ENCODE measurements at places on chromosomes 1 and 21.

DNA sequence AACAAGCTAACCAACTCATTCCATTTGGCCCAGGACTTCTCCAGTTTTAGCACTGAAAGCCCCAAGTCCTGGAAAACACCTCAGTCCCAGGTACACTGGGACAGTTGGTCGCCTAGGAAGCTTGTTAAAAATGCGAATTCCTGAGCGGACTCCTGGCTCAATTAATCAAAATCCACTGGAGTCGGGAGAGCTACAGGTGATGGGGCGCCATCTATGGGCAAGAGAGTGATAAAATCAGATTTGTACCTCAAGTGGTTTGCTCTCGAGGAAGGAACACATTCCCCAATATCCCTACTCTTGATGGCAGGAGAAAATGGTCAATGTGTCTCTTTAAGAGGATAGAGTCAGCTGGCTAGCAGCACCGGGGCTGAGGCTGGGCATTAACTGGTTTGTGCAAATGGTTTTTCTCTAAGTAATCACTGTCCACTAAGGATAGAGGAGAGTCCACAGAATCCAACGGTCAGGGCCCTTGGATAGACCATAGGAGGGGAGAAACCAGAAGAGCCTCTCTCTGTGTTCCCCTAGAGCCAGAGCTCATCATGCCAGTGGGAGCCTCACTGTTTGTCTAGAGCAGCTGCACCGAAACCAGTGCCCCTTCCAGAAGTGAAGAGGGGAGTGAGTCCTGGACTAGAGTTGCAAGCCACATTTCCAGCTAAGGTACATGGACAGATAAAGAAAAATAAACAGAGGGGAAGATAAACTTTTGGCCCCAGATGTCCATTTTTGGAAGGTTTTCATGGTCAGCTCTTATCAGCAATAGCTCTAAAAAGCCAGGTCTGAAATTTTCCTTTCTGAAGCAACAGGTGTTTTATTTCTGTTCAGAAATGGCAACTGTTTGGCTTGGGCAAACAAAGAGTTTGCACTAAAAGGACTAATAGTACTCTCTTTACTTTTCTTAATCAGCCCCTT lies 148.5 kb downstream of the TENT5C start:
- H3K36me3 ChIP-seq = no peaks in the 10 kb centered on the region
- H3K4me3 ChIP-seq = no peak overlapping the region
- H3K27ac ChIP-seq = no peak overlapping the region
- no peak for DNase-seq
- peaks cover 33% of the 10 kb centered on the region for H3K4me1 ChIP-seq

GRCh38 chr1:1171161-1171545 lies 2.5 kb upstream of the TTLL10 start:
- peaks cover 98% of the 10 kb centered on the region for H3K27me3 ChIP-seq
- no peak overlapping the region for H3K27ac ChIP-seq
- no peak for DNase-seq
- no peak overlapping the region for H3K4me3 ChIP-seq
- no peaks in the 10 kb centered on the region for H3K4me1 ChIP-seq

GRCh38 chr21:36472377-36472776 lies 7.5 kb downstream of the CLDN14 start:
- no peak for DNase-seq
- no peak overlapping the region for H3K4me3 ChIP-seq
- H3K36me3 ChIP-seq = no peaks in the 10 kb centered on the region
- no peak overlapping the region for H3K27ac ChIP-seq

DNA sequence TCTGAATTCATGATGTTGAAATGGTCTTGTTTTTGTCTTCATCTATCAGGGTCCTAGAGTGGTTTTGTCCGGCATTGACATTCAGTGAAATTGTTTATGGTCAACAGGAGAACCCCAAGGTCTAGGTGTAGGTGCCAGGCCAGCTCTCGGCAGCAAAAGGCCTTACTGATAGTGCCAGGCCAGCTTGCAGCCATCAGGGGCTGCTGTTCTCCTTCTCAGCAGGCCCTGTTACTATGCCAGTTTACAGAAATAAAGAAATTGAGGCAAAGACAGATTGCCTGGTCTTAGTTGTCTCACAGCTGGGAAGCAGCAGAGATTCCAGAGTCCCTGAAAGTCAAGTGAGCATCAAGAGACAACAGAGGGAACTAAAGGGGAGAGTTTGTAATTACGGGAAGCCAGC lies 12.0 kb downstream of the HMGB4 start:
- no peaks in the 10 kb centered on the region for H3K4me1 ChIP-seq
- no peak overlapping the region for H3K27ac ChIP-seq
- H3K27me3 ChIP-seq = no peaks in the 10 kb centered on the region
- H3K36me3 ChIP-seq = no peaks in the 10 kb centered on the region
- no peak overlapping the region for H3K4me3 ChIP-seq

GRCh38 chr1:116743535-116743934 lies 10.7 kb upstream of the CD2 start:
- no peak overlapping the region for H3K4me3 ChIP-seq
- no peak overlapping the region for H3K27ac ChIP-seq
- no peaks in the 10 kb centered on the region for H3K4me1 ChIP-seq
- no peaks in the 10 kb centered on the region for H3K36me3 ChIP-seq

DNA sequence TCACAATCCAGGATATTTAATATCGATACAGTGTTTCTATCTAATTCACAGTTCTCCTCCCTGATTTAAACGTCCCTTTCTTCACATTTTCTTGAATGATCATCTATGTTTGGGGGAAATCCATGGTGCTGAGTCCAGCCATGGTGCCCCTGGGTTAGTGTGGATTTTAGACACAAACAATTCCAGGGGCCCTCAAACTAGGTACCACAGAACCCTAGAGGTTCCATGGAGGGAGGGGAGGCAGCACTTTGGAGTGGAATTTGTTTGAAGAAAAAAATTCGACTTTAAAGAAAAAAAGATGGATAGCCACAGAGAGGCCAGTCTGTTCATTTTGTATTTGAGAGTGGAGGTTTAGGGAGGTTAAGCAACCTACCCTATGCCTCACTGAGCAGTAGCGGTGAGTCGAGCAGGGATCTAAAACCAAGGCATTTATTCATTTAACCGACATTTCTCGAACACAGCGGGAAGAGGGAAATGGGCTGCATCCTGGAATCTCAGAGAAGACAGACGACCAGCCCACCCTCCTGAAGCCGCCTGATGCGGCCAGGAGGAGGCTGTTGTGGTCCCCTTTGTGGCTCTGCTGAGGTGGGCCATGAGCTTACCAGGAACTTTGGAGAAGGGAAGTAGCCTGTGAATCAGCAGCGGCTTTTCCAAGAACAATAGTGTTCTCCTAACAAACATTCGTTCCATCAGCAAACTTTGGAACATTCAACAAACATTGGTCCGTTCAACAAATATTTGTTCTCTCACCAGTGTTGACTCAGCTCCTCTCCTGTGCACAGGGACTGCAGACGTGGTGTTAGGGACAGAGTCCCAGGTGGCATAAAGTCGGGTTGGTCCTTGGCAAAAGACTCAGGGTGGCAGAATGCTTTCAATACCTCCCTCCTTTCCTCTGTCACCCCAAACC lies 103.5 kb upstream of the ZBTB40 start:
- H3K27ac ChIP-seq = no peak overlapping the region
- H3K4me1 ChIP-seq = no peaks in the 10 kb centered on the region
- H3K36me3 ChIP-seq = no peaks in the 10 kb centered on the region
- H3K4me3 ChIP-seq = no peak overlapping the region

DNA sequence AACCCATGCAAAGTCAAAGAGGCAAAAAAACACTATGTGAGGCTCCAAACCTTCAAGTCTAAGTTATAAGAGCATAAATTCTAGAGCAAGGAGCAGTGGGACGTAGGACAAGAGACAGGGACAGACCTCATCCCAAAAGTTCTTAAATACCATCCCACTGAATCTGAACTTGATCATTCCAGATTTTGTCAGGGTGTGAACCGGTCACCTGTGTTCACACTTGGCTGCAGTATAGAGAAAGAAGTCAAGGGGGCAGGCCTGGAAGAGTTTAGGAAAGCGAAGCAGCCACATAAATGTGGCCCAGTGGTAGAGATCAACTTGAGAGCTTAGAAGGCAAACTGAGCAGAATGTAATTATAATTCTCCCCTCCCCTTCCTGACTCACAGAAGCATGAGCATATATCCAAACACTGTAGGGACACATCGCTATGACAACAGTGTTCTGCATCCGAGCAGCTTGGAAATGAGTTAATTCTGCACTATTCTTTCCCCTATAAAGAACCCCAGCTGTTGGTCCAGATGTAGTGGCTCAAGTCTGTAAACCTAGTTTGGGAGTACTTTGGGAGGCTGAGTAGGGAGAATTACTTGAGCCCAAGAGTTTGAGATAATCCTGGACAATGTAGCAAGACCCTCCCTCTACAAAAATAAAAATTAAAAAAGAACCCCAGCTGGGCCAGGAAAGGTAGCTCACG lies 2.7 kb downstream of the AKR7A2 start:
- peaks cover 30% of the 10 kb centered on the region for H3K4me1 ChIP-seq
- peaks cover 25% of the 10 kb centered on the region for H3K36me3 ChIP-seq
- no peaks in the 10 kb centered on the region for H3K27me3 ChIP-seq
- no peak for DNase-seq
- H3K4me3 ChIP-seq = no peak overlapping the region
- no peak overlapping the region for H3K27ac ChIP-seq

DNA sequence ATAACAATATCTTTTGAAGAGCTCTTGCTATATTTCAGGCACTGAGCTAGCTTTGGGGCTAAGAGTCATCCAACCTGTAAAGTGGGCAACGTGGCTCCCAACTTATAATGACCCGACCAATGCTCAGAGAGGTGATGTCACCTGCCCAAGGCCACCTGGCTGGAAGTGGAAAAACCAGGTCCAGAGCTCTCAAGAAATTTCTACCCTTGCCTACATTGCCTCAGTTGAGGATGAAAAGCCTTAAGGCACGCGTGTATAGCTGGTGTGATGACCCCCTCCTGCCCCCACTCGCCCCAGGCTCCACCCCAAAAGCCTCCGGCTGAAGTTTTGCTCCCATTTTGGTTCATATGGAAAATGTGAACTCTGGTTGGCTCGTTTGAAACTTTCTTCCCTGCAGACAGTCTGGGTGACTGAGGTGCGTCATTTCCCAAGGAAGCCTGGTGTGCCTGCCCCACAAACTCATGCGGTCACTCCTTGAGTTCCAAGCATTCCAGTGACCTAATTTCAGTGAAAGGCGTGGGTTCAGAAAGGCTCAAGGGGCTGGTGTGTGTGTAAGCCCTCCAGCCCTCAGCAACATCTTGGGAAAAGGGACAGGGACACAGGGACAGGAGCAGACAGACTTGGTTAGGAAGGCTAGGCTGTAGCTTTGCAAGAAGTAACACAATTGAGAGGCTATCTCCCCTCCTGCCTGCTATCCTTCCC lies 20.5 kb downstream of the HTR1D start:
- no peaks in the 10 kb centered on the region for H3K4me1 ChIP-seq
- H3K27me3 ChIP-seq = no peaks in the 10 kb centered on the region
- no peak overlapping the region for H3K27ac ChIP-seq
- H3K4me3 ChIP-seq = no peak overlapping the region
- no peak for DNase-seq

GRCh38 chr21:36159356-36159921 lies 2.8 kb downstream of the DOP1B start:
- DNase-seq = no peak
- H3K4me1 ChIP-seq = peaks cover 30% of the 10 kb centered on the region
- no peaks in the 10 kb centered on the region for H3K36me3 ChIP-seq
- H3K27me3 ChIP-seq = no peaks in the 10 kb centered on the region

DNA sequence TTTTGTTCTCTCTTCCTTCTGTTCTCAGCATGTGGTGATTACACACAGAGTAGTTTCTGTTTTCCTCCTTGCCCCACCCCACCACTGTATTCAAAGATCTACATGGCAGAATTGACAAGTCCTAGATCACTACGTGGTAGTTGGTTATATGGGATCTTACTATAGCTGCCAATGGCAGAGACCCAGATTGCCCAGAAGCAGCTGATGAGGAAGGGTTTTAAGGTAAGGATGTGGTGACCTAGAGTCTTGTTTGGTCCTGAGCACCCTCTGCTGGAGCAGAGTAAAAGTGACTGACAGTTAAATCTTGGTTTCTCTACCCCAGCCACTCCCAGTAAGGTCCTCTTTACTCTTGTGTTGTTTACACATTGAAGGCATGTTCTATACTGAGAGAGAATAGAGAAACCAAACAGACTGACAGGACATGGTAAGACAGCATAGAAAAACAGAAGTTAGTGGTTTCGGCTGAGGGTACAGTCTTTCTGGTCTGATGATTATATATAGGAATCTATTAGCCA lies 22.8 kb upstream of the STRIP1 start:
- no peak for DNase-seq
- peak overlapping the region; percentile 14 for H3K27ac ChIP-seq

DNA sequence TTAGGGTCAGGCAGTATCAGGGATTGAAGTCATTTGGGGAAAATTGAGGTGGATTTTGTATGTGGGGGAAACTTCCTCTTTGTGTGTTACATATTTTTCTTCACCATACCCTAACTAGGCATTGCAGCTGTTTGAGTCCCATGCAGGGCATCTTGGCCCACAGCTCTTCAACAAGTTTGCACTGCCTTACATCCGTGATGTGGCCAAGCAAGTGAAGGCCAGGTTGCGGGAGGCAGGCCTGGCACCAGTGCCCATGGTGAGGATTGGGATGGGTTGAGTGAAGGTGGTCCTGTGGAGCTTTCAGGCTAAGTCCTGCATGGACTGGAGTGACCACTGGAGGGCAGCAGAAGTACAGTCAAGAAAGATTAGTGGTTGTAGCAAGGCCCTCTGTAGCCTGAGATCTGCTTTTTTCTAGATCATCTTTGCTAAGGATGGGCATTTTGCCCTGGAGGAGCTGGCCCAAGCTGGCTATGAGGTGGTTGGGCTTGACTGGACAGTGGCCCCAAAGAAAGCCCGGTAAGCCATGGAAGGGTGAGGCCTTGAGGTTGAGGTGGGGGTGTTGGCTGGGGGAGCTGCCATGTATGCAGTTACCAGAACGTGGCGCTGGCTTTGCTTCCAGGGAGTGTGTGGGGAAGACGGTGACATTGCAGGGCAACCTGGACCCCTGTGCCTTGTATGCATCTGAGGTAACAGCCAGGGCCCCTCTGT lies 2.4 kb downstream of the UROD start:
- no peaks in the 10 kb centered on the region for H3K27me3 ChIP-seq
- no peak overlapping the region for H3K4me3 ChIP-seq
- DNase-seq = peak; percentile 86

- no peak overlapping the region for H3K27ac ChIP-seq
- no peak overlapping the region for H3K4me3 ChIP-seq
- H3K27me3 ChIP-seq = no peaks in the 10 kb centered on the region
Observed at GRCh38 chr1:1344655-1345361, 4.4 kb downstream of the DVL1 start.
